ENCODE measurements at places on chromosomes 5 and 9.

DNA sequence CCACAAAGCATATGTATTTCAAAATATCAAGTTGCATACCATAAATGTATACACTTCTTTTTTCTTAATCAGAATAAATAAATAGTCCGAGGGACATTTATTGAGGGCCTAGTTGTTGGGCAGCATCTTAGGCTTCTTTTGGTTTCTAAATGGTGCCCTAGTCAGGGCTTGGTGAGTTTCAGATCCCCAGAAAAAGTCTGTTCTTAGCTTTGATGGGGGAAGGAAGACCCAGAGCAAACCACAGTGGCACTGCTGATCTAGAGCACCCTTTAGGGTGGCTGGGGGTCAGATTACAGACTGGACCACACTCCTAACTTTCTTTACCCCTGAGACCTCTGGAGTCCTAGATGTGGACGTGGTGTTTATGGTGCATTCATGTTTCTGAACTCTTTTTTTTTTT, 97.8 kb downstream of the C9orf152 start:
- no peak for DNase-seq

- DNase-seq = no peak
Observed at GRCh38 chr5:56045469-56045868, 50.7 kb upstream of the IL6ST start.

- DNase-seq = no peak
Observed at GRCh38 chr9:6833518-6834192, 75.9 kb downstream of the KDM4C start.

DNA sequence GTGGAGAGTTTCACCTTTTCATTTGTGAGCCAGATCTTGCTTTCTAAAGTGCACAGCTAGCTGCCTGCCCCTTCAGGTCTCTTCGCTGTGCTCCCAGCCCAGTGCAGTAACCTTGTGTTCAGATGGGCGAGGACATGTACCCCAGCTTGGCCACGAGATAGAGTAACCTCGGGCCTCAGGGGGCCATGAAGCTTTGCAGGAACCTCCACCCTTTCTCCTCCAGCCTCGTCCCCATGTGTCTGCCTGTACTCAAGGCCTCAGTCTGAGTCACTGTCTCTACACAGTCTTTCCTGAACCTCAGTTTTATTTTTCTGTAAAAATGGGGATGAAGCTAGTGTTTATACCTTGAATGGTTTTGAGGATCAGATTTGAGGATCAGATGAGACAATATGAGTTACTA, 37.9 kb downstream of the ERGIC1 start:
- DNase-seq = no peak

- DNase-seq = no peak
Observed at GRCh38 chr9:76906647-76906975, 697 bp upstream of the PRUNE2 start.

DNA sequence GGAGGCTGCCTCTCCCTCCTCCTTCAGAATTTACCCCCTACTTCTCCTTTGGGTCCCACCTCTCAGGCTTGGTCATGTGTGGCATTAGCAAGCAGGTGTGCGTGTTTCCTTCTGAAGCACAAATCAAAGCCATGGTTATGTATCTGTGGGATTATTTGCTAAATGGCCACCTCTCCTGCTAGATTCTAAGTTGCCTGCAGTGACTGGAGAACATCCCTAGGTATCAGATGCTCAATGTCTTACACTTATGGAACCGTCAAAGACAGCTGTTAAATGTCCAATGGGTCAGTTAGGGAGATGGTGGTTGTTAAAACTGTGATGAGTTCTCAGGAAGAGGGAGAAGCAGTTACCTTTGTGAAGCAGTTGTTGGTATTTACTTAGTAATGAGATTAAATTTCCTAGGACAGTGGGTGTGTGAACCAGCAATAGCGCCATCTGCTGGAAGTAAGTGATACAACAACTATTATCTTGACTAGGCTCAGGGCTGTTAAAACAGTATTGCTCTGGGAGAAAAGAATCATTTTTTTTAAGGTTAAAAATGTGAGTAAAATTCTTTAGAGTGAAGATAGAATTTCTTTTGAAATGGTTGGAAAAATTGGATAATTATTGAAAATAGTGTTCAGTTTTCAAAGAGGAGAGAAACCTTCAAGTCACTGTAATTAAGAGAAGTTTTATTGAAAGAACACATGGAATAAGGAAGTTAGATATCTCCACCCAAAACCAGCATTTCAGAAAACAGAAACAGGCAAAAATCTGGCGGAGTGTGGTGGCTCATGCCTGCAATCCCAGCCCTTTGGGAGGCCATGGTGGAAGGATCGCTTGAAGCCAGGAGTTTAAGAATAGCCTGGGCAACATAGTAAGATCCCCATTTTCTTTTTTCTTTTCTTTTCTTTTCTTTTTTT, 71.3 kb downstream of the TMC1 start:
- peak; percentile 70 for DNase-seq

DNA sequence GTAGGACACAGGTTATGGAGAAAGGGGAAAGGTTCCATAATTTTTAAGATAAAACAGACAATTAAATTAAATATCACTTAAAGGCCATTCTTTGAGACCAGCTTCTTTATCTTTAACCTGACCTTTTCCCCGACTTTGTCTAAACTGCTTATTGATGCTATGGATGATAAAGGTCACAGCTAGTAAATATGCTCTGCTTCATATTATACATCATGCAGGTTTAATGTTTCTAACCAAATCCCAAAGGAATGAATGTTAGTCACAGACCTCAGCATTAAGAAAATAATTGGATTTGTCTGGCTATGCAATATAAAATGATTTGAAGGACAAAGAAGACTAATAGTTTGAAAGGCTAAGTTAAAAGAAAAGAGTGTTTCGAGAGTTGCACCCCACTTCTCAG, 147.6 kb downstream of the ST8SIA4 start:
- DNase-seq = no peak

- no peak for DNase-seq
Observed at GRCh38 chr5:13207112-13207511, 737.4 kb downstream of the DNAH5 start.

GRCh38 chr9:16371306-16371705, 499.2 kb downstream of the BNC2 start:
- no peak for DNase-seq

GRCh38 chr5:149893403-149893931, 51.1 kb downstream of the PDE6A start:
- no peak for DNase-seq

DNA sequence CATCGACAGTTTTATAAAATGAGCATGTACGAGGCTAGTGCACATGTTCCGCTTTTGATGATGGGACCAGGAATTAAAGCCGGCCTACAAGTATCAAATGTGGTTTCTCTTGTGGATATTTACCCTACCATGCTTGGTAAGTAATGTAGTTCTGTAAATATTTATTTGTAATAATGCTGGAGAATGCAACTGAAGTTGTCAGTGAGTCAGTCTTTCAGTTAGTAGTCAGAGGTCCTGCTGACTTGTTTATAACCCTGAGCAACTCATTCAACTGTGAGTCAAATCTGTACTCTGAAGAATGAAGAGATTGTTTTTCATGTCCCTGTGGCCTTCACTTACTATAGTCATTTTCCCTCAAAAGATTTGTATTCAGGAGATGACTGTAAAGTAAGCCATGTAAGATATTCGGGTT, 28.4 kb upstream of the GPR150 start:
- DNase-seq = no peak

- no peak for DNase-seq
Observed at GRCh38 chr5:45694255-45694814, 1.8 kb downstream of the HCN1 start.

- peak; percentile 31 for DNase-seq
Observed at GRCh38 chr5:143001764-143002351, 231.7 kb downstream of the ARHGAP26 start.

DNA sequence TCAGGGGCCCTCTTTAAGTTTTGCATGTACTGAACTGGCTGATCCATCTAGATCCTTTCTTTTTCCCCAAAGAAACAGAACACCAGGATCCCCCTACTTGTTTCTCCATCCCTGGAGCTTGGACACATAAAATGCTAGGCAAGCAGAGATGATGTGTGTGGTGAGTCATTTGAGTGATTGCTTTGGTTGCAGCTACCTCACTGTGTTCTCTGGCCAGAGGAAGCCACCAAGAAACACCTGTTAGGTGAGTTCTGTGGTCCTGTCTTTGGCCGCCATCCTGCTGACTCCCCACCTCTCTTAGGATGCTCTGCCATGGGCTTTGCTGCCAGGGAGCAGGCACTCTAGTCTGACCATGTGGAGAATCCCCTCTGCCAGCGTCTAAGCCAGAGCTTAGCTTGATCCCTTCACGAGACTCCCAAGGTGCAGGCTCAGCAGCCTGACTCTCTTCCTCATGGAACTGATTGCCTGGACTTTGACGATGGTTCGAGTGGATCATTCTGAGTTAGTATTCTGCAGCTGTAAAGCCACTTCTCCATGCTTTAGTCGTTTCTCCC, 27.3 kb upstream of the DENND1A start:
- DNase-seq = no peak

DNA sequence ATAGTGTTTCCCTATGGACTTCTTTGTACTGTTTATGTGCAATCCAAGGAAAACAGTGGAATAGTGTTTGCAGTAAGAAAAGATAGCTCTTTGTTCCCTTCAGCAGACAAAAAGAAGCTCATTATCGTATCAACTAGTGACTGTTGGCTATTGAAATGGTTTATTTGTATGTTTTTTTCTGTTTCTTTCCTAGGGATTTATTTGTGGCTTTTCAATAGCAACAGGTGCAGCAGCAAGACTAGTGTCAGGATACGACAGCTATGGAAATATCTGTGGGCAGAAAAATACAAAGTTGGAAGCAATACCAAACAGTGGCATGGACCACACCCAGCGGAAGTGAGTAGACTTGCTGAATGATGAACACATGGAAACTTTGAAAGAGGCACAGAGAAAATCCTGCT, 65.1 kb downstream of the SLC44A1 start:
- no peak for DNase-seq

- no peak for DNase-seq
Observed at GRCh38 chr9:18611971-18612370, 138.0 kb downstream of the ADAMTSL1 start.

GRCh38 chr5:8270246-8270645, 401.3 kb downstream of the MTRR start:
- no peak for DNase-seq

DNA sequence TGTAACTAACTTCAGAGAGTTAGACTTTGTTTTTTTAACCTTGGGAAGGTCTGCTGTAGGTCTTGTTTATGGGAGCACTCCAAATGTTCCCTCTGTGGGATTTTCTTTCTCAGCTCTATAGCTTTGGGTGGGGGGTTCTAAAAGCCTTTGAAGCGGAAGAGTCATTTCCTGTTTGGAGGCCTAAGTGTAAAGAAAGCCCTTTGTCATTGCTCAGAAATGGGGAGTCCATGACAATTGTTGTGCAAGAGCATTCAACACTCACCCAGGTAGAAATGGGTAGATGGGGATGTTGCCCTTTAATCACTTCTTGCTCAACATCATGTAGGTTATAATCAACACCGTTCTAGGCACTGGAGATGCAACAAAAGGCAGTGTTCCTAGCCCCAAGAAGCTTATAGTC, 30.3 kb upstream of the MAST4 start:
- no peak for DNase-seq

DNA sequence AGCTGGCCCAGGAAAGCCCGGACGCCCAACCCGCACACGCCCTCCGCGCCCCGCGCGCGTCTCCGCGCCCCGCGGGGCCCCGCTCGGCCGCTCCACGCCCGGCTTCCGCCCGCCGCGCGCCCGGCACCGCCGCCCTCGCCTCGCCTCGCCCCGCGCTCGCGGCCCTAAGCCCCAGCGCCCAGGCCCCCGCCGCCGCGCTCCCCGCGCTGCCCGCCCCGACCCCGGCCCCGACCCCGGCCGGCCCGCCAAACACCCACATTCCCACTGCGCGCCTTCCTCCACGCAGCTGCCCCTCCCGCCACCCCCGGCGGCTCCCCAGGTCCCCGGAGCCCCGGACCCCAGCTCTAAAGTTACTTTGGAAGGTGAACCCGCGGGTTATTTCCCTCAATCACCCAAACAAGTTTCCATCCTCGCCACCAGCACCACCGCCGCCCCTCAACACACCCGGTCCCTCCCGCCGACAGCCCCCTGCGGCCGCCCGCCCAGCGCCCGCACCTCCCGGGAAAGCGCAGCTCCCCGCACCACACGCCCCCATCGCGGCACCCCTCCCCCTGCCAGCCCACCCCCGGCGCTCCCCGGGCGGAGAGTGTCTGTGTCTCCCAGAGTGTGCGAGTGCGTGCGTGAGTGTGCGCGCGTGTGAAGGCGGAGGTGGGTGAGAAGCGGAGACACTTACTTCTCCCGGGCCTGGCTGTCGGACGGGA, 439 bp downstream of the SSBP2 start:
- DNase-seq = no peak
